ENCODE measurements at places on chromosomes 6 and 20.
A peak's percentile ranks its signal among the peaks of the same experiment; 100 is the strongest.

GRCh38 chr6:142118328-142118727, 14.4 kb upstream of the GJE1 start:
- DNase-seq = no peak

DNA sequence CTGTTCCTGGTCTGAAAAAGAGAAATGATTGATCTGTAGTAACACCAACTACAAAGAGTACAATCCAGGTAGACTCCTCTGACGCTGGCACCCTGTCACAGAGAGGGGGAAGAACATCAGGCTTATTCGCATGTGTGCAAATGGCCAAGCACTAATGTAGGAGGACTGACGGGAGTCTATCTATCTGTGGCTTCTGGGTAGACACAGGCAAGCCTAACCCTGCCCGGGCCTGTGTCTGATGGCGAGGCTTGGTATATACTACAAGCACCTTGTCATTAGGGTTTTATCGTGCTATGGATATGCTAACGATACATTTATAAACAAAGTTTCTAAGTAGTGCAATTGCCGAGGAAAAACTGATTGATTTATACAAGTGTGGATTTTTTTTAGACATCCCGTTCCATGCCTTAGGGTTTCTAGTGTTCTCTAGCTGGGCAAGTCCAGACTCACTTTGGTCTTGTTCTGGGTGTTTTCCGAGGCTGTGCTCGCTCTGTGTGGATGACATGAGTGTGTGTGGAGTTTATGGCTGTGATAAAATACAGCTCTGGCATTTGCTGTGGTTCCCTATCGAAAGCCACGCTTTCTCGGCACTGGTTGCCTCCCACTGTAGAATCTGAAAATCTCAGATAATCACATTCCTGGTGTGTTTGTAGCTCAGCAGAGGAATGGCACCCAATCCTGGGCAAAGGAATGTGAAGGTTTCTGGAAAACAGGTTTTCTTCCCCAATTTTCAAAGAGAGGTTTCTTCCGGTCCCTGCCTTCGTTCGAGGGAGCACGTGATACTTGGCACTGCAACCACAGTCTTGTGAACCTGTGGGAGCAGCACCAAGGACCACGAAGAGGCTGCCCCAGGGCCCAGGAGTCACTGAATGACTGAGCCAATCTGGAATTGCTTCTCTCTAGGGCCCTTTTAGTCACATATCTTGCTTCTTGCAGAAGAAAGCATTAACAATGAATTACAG, 67.5 kb upstream of the EDN1 start:
- DNase-seq = no peak

DNA sequence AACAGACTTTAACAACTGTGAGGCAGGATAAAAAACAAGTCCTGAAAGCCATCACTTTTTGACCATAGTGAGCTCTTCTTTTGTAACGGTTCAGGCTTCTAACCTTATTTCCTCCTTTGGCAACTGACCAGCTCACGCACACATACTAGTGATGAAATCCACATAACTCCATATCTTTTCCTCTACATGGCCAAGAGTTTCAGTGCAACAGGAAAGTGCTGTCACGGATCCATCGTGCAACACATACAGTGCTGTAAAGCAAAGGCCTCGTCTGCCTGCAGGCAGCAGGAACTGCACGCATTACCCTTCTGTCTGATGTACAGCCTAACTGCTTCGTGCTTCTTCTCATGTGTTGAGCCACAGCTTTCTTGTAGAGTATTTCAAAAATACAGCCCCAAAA, 108.5 kb downstream of the EPM2A start:
- no peak for DNase-seq

- DNase-seq = no peak
Measured at GRCh38 chr6:131368198-131368911, 204.7 kb upstream of the ARG1 start.

- no peak for DNase-seq
Measured at GRCh38 chr6:12160326-12160725, 129.8 kb upstream of the EDN1 start.

DNA sequence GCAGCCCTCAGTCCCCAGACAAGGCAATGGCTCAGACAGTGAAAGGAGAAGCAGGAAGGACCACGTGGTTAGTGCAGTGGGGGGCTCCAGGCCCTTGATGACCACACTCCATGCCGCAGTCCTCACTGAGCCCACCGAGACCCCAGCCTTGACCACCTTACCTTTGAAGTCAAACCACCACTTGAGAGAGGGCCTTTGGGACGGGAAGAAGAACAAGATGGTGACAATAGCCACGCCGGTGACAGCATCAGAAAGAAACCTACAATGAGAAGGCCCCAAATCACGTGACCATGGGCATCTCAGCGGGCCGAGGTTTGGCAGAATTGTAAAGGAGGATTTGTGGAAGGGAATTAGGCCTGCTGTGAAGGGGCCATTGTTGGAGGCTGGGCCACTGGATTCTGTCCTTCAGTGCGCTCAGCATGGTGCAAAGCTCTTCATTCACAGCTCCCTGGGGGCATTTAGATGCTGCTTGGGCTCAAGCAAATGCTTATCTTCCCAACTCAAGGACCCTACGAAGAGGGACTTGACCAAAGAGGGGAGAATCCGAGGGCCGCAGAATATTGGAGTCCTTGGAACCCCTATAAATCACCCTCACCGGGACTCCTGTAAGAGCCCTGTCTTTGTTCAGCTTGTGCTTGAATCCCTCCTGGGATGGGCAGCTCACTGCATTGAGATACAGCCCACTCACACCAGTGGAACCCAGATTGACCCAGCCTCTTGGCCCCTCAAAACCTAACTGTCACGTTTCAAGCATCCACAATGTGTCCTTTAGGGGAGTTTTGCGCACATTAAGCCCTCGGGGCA, 33.2 kb upstream of the OCSTAMP start:
- DNase-seq = no peak

GRCh38 chr20:19995220-19995863, 21.8 kb upstream of the NAA20 start:
- DNase-seq = no peak

- no peak for DNase-seq
Measured at GRCh38 chr20:16390991-16391390, 182.3 kb downstream of the KIF16B start.

- DNase-seq = no peak
Measured at GRCh38 chr20:61940491-61940890, 125.2 kb downstream of the TAF4 start.

GRCh38 chr6:20401205-20402091, at the start of gene E2F3:
E2F3 (plus strand) TSS chr6:20401879; CDS start chr6:20402233, 354 bp downstream.
- peak; percentile 93 for DNase-seq

DNA sequence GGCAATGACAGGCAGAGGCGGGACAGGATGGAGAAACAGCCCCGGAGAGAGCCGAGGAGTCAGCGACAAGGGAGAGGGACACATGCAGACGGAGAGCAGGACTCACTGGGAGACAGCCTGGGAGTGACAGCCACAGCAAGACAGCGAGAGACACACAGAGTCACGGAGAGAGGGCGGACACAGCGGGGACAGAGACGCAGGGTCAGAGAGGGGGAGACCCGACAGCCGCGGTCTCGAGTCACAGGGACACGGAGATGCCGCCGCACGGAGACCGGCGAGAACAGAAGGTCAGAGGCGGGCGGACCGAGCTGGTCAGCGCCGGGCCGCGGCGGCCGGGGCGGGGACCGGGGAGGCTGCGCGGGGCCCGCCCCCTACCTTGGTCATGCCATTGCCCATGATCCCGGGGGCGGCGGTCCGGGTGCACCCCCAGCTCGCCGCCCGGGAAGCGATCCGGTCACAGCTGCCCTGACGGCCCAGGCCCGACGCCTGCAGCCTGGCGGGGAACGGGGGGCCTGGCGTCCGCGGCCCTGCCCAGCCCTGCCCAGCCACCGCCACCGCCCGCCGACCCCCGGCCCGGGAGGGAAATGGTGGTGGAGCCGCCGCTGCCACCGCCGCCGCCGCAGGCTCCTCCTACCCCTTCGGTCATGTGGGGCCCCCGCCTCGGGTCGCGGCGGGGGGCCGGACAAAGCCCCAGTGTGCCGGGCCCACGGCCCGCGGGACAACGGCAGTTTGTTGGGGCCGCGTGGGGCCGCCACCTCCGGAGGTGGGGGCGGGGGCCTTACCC, at the start of the genes DUSP15 and TTLL9:
DUSP15 (minus strand) TSS at position 586 of the 784 bp plus-strand sequence; CDS start at position 396, 190 bp downstream.
TTLL9 (plus strand) TSS at position 693 of the 784 bp plus-strand sequence. CDS start 493 bp downstream, outside the sequence.
- DNase-seq = no peak

DNA sequence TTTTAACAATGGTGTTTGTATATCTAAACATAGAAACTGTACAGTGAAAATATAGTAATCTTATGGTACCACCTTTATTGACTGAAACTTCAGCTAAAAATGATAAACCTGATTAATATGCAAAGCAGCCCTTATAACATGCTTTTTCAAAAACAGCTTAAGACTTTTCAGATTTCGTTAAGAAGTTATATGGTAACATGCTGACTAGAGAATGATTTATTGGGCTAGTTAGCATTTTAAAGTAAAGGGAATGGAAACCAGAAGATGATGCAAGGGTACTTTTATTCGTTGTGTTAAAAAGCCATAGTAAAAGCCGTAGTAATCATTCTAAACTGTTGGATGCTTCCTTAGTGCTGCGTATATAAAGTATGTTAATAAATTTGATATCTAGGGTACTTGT, 50.5 kb downstream of the CBFA2T2 start:
- no peak for DNase-seq

GRCh38 chr6:158621694-158622544, 22.6 kb downstream of the DYNLT1 start:
- no peak for DNase-seq

DNA sequence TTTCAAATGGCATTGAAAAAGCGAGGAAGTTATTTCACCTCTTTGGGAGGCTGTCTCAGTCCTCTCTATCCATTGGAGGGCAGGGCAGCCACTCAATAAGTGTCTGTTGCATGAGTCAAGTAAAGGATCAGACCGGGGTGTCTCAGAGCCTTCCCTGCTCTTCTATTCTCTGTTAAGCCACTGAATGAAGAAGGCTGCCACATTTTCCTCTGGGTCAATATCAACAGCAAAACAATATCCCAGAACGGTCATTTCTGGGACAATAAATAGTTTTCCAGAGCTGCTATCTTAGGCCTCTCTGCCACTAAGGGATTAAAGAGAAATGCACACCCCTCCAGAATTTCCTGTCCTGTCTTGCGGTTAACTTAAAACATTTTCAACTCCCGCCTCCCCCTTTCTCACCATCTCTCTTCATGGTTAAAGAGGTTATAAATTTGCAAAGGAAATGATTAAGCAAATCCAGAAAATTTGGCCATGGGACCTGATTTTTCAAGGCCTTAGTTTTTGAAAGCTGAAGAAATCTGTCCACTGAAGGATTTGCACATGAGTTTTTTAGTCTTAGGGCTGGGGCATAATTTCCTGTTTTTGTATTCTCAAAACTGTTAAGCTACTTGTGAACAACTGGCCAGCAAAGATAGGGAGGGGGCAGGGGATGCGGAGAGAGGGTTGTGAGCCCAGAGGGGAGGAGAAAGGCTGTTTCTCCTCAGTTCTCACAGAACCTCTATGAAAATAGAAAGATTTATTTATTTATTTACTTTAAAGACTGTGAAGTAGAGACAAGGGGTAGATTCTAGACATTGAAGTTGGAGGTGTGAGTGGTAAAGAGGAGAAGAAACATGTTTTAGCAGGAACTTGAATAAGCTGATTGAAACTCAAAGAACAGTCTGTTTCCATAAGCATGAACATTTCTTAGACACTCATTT, 135.7 kb downstream of the BCAS1 start:
- no peak for DNase-seq

- no peak for DNase-seq
Measured at GRCh38 chr6:90098001-90098531, 198.6 kb downstream of the BACH2 start.

DNA sequence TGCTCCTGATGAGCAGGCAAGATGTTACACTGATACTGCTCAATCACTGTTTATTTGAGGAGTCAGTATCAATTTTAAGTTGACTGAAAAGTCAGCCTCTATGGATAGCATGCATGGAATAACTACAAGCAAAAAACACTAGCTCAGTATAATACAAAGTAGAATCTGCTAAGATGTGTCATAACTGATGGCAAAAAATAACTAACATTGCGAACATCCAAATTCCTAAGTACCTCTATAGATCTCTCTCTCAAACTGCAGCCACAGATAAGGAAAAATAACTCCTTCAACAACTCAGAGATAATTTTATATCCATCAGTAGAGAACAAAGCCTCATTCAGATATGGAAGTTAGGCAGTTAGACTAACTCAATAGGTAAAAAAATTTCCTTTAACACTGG, 16.3 kb downstream of the HDAC2 start:
- DNase-seq = no peak

GRCh38 chr6:170030821-170031471, 259.9 kb downstream of the DLL1 start:
- no peak for DNase-seq

DNA sequence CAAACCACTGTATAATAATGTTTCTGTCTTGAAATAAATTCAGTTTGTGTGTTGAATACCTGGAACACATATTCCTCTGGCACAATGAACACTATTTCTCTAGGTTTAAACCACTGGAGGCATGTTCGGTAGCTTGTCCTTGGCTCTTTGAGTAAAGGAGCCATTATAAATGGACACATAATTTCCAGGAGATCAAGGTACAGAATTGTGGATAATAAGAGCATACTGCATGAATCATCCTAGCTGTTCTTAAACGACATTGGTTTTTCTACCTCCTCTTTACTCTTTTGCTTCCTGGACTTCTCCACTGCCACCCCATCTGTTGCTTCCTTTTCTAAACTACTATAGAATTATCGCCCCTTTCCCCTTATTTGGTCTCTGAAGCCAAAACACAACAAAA, 1.2 kb downstream of the CENPW start:
- DNase-seq = no peak

DNA sequence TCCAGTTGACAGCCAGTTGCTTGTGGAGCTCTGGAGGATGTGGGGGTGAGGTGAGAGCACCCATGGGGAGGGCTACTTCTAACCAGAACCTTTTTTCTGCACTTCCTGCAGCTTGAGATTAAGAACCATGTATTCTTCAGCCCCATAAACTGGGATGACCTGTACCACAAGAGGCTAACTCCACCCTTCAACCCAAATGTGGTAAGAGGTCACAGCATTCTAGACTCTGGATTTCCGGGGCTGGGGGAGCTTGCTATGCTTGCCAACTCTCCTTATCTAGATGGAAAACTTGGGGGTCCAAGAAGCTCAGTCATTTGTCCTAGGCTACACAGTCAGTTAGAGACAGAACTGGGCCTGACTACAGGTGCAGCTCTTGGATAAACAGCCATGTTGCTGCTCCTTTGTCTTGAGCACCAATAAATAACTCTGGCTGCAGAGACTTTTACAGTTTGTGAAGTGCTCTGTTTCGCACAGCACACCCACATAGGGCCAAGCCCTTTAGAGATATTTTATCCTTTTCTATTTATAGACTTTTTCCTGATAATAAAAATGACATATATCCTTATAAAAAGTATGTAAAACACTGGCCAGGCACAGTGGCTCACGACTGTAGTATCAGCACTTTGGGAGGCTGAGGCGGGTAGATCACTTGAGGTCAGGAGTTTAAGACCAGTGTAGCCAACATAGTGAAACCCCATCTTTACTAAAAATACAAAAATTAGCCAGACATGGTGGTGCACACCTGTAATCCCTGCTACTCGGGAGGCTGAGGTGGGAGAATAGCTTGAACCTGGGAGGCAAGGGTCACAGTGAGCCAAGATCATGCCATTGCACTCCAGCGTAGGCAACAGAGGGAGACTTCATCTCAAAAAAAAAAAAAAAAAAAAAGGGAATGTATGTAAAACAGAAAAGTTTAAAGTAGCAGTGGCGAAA, 10.6 kb upstream of the IFT52 start:
- no peak for DNase-seq

All from stimulated activated CD8-positive, alpha-beta memory T cell treated with anti-CD3 and anti-CD28 coated beads, Interleukin-15, amount 100 ng/mL, for 24 hours (primary cell).